NCI-H1436 (cell line): ENCODE measurements at places on chromosomes 7 and 10.

DNA sequence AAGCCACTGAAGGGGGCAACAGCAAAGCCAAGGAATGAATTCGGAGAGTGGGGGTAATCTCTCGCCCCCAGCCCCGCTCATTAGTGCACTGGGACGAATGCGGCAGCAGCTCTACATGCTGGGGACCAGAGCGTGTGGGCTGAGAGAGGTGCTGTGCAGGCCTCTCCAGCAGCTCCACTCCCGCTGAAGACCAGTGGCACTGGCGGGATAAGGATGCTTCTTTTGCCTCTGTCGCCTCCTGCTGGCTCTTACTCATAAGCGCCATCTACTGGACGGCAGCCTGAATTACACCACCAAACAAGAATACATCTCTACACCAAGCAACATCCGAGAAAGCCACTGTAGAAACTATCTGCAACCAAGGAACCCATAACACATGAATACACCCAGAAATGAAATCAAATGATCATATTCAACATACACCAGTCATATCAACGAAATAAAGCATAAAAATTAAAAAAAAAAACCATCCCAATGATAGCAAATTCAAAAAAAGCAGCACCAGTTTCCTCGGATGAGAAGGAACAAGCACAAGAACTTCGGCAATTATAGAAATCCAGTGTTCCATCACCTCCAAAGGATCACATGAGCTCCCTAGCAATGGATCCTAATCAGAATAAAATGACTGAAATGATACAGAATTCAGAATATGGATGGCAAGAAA lies 79.0 kb upstream of the TMEM168 start:
- DNase-seq, result no peak

GRCh38 chr10:133242611-133243356 lies 5.1 kb downstream of the VENTX start:
- DNase-seq, result no peak

DNA sequence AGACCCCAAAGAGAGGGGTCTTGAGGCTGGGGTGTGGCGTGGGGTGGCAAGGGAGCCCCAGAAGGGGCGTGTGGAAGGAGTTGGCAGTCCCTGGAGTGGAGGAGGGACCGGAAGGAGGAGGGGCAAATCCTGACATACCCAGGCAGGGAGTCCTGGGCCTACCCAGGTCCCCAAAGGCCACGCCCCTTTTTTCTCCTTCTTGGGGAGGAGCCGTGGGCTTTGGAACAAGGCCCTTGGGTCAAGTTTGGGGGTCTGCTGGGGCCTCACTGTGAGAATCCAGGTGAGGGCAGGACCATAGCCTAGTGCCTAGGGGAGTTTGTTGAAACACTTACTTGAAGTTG lies 1.2 kb upstream of the SMARCD3 start:
- no peak for DNase-seq

GRCh38 chr7:20280475-20281351 lies 50.0 kb upstream of the ITGB8 start:
- DNase-seq, result no peak

DNA sequence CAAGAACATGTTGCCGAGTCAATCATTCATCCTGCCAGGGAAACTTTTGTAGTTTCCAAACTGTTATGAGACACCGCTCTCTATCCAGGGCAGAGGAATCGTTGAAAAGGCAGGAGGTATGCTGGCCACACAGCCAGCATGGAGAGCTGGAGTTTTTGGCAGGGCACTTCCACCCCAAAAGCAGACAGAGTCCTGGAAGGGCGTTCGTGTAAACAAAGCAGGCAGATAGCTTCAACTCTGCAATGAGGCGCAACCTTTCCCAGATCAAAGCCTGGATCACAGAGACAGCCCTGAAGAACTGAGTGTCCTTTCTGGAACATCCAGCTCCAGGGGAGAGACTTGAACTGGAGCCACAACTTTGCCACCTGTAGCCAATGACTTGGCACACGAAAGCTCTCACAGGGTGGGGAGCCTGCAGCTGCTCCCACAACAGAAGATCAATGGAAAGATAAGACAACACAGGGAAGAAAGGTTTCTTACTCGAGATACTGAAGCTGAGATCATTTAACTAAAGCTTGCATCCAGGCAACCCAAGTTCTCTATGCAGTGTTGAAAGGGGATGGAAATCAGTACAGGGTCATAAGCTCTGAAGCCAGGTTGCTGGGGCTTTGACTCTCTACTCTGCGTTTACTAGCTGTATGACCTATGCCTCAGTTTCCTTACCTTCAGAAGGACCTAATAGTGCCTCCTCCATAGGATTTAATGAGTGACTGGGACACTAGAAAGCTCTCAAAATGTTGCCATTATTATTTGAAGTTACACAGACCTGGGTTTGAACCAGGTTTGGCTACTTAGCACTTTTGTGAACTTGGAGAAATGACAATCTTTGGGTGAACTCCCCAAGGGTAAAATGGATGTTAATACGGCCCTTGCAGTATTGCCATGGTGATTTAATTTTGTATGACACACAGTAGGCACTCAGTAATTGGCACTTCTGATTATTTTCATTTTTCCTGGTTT lies 434.8 kb upstream of the NPVF start:
- no peak for DNase-seq
